ENCODE measurements at places on chromosomes 7 and 10. TPM values are rescaled to one million over a fixed set of nuclear protein-coding genes. Genes with fewer than 3 reads are reported as not detected.

The MYH16 gene
- total RNA-seq, result not detected

The LRRN3 gene
- total RNA-seq, result not detected

The CCL26 gene
- total RNA-seq, result not detected

The STOX1 gene
- total RNA-seq, result 1.8 TPM

The CDHR3 gene
- 3.1 TPM for total RNA-seq

The FAM25G gene
- not detected for total RNA-seq

The APBB1IP gene
- total RNA-seq, result not detected

The AEBP1 gene
- not detected for total RNA-seq

The TAS2R3 gene
- total RNA-seq, result 0.40 TPM

The ANKRD30A gene
- not detected for total RNA-seq

The TFEC gene
- total RNA-seq, result not detected

The OR6B1 gene
- not detected for total RNA-seq

The INSYN2A gene
- total RNA-seq, result not detected

The ARHGAP22 gene
- 0.24 TPM for total RNA-seq

The CCDC146 gene
- total RNA-seq, result 0.43 TPM

The SEC61A2 gene
- 5.6 TPM for total RNA-seq

The LMOD2 gene
- total RNA-seq, result not detected

The SFTPD gene
- not detected for total RNA-seq

The NAT16 gene
- 1.5 TPM for total RNA-seq

The FGFBP3 gene
- total RNA-seq, result 0.72 TPM

The WNT16 gene
- not detected for total RNA-seq

The MGAM2 gene
- total RNA-seq, result 2.4 TPM
